ENCODE measurements at places on chromosomes 3 and 15.

DNA sequence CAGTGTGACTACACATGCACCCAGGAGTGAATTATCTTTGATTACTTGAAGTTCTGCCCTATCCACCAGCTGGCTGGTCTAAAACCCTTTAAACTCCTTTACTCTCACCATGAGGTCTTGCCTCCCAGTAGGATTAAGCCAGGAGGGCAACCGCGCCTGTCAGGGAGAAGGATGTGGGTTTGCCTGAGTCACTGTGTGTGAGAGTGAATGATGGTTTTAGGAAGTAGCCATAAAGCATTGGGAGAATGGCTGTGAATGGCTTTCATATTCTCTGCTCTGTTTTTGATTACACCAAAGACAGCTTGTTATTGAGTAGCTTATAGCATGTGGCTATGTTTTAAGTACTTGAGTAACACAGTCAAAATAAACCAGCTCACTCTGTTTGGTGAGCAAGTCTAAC lies 637.7 kb upstream of the TBL1XR1 start:
- DNase-seq, result no peak

GRCh38 chr3:148605521-148605920 lies 92.2 kb upstream of the AGTR1 start:
- no peak for DNase-seq

DNA sequence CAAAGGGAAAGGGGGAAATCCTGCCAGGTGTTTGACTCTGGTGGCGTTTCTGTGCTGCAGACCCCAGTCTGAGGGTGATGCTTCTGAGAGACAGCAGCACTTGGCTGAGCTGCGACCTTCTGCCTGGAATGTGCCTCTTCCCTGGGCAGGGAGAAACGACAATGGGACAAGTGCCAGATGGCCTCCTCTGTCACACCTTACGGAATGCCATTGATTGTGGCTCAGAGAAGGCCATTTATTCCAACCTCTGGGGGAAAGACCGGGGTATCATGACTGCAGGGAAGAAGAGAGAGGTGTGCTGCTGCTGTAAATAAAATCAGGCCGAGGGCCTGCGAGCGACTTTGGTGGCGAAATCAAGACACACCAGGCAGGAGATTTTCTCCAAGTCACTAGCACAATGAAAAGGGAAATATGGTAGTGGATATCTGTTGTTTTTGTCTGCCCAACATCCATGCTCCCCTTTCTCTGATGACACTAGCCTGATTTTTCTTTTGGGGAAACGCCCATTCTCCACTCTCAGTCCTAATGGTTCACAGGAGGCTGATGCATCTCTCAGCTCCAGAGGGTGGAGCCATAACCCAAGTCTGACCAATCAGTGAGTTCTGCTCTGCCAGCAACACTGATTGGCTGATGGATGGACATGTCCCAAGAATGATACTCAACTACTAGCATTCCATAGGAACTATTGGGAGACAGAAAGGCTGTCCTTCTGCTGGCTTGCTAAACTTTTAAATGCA lies 336.1 kb downstream of the FOXP1 start:
- DNase-seq, result no peak

DNA sequence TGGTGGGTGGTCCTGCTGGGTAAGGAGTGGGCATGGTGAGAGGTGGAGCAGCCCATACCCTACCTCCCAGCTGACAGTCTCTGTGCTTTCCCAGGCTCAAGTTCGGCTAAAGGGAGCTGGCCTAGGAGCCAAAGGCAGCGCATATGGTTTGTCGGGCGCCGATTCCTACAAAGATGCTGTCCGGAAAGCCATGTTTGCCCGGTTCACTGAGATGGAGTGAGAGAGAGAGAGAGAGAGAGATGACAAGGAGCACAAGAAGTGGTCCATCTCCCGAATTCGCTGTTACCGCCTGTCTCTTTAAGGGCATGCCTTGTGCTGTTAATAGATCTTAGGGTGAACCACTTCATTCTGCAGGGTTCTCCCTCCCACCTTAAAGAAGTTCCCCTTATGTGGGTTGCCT lies 29.5 kb downstream of the RBM5 start:
- peak; percentile 45 for DNase-seq
